Renal cortical epithelial cell (primary cell): ENCODE measurements at places on chromosomes 2 and 18.

GRCh38 chr2:46704041-46704440 lies 211.6 kb downstream of the MCFD2 start:
- no peak for DNase-seq

- DNase-seq: no peak
These were observed 38.4 kb upstream of the ZSWIM2 start for GRCh38 chr2:186887107-186888090.

DNA sequence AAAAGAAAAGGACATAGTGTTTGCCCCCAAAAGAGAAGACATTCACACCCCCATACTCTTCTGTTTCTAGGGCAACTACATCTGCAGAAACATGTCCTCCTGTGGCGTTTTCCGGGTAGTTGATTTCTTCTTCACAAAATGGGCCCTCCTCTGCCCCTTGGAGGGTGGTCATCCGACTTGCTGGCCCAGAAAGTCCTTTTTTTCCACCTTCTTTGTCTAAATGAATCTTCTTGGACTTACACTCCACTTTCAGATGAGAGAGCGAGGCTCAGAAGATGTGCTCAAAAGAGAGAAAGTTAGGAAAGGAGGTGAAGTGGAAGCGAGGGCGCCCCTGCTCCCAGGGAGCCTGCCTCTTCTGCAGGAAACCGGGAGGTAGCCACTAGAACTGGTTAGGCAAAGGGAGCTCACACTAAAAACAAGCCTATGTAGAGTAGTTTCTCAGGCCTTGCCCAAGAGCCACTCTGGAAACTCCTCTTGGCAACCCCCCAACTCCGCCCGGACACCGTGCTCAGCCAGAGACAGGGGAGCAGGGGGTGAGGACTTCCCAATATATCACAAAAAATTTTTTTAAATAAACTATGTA lies 10.2 kb upstream of the SIX3 start:
- no peak for DNase-seq

DNA sequence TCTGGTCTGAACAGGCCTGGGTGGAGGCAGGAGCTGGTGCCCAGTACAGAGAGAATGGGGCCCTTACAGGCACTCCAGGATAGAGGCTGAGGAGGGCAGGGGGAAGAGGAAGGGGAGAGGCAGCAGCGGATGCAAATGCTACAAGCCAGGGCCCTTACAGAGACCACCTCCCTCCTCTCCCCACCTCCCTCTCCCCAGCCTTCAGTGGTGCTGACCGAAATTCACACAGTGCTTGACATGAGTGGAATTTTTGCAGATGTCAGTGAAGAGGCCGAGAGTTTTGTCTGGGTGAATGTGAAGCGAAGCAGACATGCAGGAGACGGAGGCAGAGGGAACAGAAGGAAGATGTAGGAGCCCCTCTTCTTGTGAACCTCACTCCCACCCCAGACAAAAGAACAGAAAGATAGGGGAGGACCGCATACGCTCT lies 31.9 kb downstream of the CIB4 start:
- no peak for DNase-seq
